Large intestine (tissue), 12 donors: ENCODE measurements at places on chromosomes 4 and X.

DNA sequence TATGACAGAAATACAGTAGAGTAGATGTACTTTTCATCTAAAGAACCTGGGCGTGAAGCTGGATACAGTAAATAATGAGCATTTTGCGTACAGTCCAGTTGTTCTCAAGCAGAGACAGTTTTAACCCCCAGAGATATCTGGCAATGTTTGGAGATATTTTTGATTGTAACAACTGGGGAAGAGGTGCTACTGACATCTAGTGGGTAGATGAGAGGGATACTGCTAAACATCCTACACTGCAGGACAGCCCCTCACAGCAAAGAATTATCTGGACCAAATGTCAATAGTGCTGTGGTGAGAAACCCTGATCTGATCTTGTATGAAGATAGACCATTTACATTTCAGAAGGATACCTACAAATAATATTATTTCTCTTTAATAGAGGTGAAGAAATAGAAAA lies 200.2 kb upstream of the FAM47A start:
- DNase-seq = no peak

DNA sequence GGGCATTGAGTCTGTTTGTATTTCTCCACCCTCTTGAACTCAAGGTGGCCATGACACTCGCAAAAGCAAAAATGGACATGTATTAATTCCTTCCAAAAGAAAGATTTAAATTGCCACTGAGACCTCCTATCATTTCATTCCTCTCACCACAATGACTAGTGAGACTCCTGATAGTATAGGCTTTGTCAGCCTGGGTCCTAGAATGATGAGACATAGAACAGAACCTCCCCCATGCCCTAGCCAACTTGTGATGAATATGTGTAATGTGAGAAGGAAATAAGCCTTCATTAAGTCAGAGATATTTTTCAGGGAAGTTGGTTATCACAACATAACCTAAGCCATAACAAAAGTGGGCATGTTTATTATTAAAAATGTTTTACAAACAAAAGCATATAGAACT lies 62.5 kb downstream of the ASB9 start:
- DNase-seq = no peak

DNA sequence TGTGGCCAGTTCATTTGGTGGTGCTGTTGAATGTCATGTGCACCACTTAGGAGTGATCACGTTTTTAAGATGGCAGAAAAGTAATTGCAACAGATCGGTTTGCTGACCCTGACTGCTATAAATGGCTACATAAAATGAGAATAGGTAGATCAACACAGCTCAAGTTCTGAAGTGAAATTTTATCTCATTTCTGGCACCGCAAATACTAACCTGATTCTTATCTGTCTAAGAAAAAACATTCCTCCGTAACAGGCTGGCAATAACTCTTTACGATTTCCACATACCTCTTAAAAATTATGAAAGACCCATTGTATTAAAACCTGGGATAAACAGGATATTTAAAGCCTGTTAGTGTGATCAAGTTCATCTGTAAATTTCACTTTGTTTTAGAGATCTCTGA lies 387.5 kb downstream of the PDGFC start:
- DNase-seq = no peak

GRCh38 chrX:130212371-130212770 lies 40.6 kb downstream of the RAB33A start:
- no peak for DNase-seq

DNA sequence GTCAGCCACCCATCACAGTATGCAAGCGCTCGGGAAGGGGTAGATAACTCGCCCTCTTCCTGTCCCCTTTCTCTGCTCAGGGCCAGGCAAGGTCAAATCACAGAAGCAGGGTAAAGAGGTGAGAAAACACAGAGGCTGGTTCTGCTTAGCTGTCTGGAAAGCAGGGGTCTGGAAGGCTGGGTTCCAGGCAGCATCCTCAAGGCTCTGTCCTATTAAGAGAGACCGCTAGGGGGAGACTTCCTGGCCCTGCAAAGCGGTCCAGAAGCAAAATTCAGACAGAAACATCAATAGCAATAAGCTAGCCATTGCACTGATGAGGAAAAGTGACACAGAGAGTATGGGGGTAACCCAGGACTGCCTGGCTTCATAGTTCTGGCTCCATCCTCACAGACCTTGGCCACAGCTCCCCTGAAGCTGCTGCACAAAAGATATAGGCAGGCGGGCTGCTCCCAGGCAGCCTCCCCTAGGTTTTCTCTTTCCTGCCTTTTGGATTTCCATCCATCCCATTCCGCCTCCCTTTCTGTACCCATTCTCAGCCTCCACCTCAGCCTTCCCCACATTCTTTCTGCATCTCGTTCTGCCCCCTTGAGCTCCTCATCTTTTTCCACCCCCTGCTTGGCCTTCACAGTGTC lies 308.5 kb downstream of the EVC2 start:
- DNase-seq = no peak

- no peak for DNase-seq
These were observed 510.0 kb upstream of the HTR2C start for GRCh38 chrX:114073926-114074325.

DNA sequence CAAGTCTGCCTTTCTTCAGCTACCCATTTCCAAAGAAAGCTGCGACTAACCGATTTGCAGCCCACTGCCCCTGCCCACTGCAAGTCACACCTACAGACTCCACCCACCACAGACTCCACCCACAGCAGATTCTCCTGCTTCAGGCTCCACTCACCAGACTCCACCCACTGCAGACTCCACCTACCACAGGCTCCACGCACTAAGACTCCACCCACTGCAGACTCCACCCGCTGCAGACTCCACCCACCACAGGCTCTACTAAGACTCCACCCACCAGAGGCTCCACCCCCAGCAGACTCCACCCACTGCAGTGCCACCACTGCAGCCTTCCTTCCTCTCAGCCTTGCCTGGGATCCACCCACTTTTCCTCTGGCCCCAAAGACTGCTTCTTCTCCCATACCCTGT lies 41.3 kb downstream of the ABLIM2 start:
- no peak for DNase-seq

GRCh38 chrX:35919536-35920309 lies at the start of gene CFAP47:
TSS of gene CFAP47 (plus strand) at chrX:35919734. CDS start at chrX:35919800, 66 bp downstream.
- DNase-seq = peak; percentile 59

GRCh38 chr4:117637347-117637746 lies 396.9 kb upstream of the NDST3 start:
- DNase-seq = no peak

- no peak for DNase-seq
These were observed 35.3 kb downstream of the CXCL1 start for GRCh38 chr4:73904491-73904890.

- DNase-seq = peak; percentile 34
These were observed 460.3 kb downstream of the MID1IP1 start for GRCh38 chrX:39261446-39262147.

DNA sequence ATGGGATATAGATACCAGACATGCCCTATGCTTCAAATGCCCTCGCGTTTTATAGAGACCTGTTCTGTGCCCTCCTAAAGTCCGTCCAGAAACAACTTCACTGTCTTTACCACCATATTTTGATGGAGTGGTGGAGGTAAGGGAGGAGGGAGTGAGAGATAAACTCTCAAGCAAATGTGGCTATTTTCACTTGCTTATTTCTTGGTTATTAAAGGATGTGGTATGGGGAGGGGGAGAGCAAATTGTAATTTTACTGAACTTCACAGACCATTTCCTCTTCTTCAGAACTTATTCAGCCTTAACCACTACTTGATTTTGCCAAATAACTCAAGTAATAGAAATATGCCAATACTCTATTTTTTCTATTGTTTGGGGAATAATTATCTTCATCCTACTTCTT lies 31.5 kb downstream of the GPR174 start:
- no peak for DNase-seq

DNA sequence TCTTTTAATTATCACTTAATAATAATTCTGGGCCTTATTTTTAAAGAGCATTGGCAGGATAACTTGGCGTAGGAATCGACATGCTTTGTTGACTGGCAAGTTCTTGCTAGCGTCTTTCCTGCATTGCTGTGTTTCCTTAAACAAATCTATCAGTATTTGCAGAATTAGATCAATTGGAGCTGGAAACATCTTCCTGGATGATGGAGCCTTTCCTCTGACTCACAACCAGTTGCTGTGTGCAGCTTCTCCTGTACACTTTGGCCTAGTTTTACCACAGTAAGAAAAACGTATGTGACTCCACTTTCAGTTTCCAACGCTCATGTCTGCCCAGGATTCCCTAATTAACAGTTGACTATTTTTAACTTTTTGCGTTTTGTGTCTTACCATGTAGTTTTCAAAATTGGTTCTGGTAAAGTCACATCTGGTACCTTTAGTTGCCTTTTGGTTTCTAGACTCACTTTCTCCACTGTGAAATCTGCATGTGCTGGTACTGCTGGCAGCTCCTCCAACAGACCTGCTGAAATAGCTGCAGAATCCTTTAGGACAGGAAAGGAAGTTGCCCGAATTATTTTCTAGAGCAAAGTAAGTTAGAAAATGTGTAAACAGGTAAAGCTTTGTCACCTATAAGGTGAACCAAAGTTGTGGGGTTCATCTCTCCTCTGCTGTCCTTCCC lies 553.2 kb upstream of the FAT1 start:
- no peak for DNase-seq

GRCh38 chrX:140053846-140054245 lies 88.5 kb upstream of the CXorf66 start:
- no peak for DNase-seq

- no peak for DNase-seq
These were observed 592.0 kb downstream of the IQCM start for GRCh38 chr4:149223659-149224058.

- no peak for DNase-seq
These were observed 33.4 kb downstream of the KCTD8 start for GRCh38 chr4:44415251-44415650.

DNA sequence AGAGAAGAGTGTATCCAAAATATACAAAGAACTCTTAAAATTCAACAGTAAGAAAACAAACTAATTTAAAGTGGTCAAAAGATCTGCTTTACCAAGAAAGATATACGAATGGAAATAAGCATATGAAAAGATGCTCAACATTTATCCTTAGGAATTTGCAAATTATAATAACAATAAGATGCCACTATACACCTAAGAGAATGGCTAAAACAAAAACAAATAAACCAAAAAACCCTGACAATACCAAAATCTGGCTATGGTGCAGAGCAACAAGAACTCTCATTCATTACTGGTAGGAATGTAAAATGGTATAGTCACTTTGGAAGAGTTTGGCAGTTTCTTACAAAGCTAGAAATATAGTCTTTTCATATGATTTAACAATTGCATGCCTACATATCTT lies 545.7 kb upstream of the AGA start:
- DNase-seq = no peak

DNA sequence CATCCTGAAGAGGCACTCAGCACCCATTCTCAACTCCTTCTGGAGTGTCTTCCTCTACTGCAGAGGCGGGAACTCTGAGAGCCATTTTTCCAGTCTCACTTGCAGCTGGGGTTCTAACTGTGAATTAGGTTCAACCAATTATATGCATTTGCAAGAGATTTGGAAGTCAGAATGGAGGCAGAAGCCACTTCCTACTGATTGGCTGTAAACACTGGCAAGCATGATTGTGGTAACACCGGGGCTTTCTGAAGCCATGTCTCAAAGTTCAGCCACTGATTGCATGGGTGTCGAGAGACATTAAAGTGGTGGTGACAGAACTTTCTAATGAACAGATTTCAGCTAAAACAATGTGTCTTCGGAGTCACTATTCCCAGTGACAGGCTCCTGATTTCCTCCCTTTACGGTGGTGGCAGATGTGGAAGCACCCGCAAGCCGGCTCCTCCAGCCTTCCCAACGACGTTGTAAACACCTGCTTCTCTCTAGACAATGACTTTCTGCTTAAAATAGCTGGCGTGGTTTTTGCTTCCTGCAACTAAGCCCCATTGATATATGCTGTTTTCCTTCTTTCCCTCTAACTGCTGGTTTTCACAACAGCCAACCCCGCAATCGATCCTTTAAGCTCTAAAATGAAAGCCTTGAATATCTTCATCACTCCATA lies 92.0 kb downstream of the IRF2 start:
- DNase-seq = peak; percentile 78

DNA sequence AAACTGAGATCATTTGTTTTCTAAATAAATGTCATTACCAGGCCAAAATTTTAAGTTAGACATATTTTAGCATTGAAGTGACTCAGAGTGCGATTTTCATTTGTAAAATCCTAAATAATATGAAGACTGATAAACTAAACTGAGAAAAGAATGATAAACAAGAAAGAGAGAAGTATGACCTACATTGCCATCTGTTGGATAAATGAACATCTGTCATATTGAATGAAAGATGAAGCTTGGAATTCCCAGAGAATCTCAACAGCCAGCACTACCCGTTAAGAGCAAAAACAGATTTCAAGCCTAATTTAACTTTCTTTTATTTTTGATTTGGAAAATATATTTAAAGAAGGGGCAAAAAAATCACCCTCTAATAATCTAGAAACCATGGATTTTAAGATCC lies 591.0 kb upstream of the ATOH1 start:
- DNase-seq = no peak

DNA sequence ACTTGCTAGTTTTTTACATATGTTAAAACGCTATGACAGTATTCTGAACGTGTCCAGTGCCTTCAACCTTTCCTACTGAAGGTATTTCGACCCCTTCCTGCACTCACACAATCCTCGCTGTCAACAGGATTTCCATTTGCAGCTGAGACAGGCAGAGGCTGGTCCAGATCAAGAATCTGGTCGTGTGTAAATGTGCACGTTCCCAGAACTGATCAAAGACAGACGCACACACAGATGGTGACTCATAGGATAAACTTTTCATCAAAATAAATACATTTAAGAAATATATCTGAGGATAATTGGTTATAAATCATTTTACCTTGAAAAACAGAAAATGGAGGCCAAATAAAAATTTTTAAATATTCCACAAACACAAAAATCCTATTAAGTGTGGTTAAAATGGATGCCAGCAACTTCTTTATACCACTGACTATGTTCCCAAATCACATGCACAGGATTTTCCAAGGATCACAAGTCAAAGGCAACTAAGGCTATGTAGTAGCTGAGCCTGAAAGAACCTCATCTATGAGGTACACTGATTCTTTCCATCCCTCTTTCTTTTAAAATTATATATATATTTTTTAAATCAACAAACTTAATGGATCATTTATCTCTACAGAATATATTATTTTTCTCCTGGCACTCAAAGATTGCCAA lies 85.9 kb downstream of the RNF150 start:
- DNase-seq = no peak

GRCh38 chr4:995311-996026 lies 2.3 kb upstream of the SLC26A1 start:
- DNase-seq = no peak

DNA sequence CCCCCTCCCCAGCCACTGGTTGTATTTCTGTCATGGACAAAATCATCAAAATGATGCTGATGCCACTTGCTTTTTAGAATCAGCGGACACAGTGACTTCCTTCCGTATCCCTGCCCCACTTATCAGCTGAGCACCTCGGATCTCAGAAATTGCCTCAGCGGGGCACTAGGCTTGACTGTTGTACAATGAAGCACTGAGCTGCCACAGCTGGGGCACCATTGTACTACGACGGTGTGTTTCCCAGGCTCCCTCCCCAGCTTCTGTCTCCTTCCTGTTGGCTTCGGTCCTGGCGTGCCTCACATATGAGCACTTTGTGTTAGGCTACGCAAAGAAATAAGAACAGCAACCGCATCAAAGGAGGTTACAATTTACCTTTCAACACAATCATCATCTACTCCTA lies 82.4 kb downstream of the F11 start:
- no peak for DNase-seq

GRCh38 chrX:119194621-119195020 lies 41.5 kb upstream of the PGRMC1 start:
- DNase-seq = no peak

GRCh38 chr4:98939438-98939837 lies 10.5 kb upstream of the EIF4E start:
- no peak for DNase-seq
